ENCODE measurements at places on chromosomes 12 and 14. TPM values are rescaled to one million over a fixed set of nuclear protein-coding genes. Genes with fewer than 3 reads are reported as not detected.

- H3K36me3 ChIP-seq, result no peaks in the 10 kb centered on the region
- H3K27me3 ChIP-seq, result peaks cover 1% of the 10 kb centered on the region
- H3K4me1 ChIP-seq, result no peaks in the 10 kb centered on the region
- no peak overlapping the region for H3K27ac ChIP-seq
- H3K4me3 ChIP-seq, result no peak overlapping the region
- no peak for DNase-seq
Measured at GRCh38 chr12:93913845-93914244, 234.5 kb upstream of the PLXNC1 start.

DNA sequence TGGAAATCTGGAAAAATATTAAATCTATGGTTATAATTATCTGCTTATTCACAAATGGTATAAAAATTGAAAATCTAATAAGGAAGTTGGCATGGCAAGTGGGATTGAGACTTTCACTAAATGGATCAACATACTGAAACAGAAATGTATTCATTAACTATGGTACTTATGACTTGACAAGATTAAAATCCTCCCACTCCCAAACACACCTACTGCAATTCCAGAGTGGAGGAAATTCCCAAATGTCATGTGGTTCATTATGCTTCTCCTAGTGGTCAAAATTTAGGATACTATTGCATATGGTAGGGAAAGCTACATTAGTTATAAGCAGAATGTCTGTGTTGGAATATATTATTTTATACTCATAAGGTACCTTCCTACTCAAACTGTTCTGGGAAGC lies 265.3 kb upstream of the PRICKLE1 start:
- no peak for DNase-seq
- no peaks in the 10 kb centered on the region for H3K4me1 ChIP-seq
- H3K27ac ChIP-seq, result no peak overlapping the region
- peaks cover 3% of the 10 kb centered on the region for H3K27me3 ChIP-seq

DNA sequence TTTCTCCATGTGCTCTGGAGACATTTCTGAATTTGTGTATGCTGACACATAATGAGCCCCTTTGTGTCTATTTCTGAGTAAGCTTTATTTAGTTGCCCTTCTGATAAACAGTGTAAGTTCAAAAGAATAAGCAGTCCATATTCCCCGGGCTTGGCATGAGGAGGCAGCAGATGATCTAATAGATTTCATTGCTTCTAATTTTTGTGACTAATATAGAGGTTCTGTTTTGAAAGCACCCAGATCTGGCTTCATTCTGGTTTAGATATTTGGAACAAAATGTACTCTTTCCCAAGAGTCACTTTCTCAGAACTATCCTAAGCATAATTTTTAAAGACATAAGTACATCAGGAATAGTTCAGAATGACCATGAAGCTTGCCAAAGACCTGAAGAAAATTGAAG lies 290.9 kb downstream of the BTG1 start:
- H3K36me3 ChIP-seq, result no peaks in the 10 kb centered on the region
- H3K27ac ChIP-seq, result no peak overlapping the region
- H3K4me1 ChIP-seq, result peaks cover 13% of the 10 kb centered on the region

- no peak overlapping the region for H3K4me3 ChIP-seq
- H3K27me3 ChIP-seq, result no peaks in the 10 kb centered on the region
- no peak overlapping the region for H3K27ac ChIP-seq
- peaks cover 9% of the 10 kb centered on the region for H3K36me3 ChIP-seq
- no peak for DNase-seq
Measured at GRCh38 chr12:105033851-105034250, 47.7 kb downstream of the NOPCHAP1 start.

The NTN4 gene
- total RNA-seq, result 0.59 TPM

The DDN gene
- 6.4 TPM for total RNA-seq
